ENCODE measurements at places on chromosomes 4 and X.

GRCh38 chr4:211033-211511 lies 86.8 kb downstream of the ZNF718 start:
- DNase-seq: no peak

DNA sequence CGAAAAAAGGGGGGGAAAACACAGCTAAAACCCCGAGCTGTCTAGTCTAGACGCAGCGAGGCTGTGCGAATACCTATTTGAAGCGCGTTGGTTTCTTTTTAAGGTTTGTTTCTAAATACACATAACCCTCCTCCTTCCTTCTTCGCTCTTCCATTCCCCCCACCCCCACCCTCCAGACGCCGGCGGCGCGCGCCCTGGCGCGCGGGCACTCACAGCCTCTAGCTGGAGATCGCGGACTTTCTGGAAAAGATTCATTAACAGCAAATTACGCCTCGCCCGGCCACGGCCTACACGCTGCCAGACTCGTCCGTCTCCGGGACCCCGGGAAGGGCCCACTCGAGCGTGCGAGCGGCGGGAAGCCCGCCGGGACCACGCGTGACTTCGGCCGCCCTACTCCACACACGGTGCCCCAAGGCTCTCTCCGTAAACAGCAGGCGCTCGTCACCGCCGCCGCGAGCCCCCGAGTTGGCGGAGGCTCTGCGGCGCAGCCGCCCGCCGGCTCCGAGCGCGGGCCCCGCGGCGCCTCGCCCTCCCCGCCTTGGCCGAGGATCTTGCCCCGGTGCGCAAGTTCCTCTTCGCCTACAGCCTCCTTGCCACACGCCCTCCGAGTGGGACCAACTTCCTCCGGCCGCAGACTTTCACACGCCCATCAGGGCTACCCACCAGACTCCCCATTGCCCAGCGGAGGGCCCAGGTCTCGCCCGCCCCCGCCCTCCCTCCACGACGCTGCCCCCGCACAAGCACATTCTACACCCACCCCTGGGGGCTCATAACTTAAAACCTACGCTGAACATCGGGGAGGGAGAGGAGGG lies 2.0 kb downstream of the BCOR start:
- no peak for DNase-seq

DNA sequence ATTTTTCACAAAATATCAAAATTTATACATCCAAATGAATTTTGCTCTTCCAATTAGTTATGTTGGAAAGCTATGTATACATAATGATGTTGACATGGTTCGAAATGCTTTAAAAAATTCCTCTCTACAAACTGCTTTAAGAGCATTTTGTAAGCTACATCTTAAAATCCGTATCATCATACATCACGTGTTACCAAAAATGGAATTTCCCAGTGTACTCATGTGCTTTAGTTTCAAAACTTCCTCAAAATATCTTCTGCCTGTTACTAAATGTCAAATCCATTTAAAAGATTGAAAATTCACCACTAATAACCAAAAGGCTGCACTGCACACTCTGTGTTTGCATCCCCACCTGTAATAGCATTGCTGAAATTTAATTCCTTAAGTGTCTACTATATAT lies 87.9 kb downstream of the WDFY3 start:
- DNase-seq: peak; percentile 21

DNA sequence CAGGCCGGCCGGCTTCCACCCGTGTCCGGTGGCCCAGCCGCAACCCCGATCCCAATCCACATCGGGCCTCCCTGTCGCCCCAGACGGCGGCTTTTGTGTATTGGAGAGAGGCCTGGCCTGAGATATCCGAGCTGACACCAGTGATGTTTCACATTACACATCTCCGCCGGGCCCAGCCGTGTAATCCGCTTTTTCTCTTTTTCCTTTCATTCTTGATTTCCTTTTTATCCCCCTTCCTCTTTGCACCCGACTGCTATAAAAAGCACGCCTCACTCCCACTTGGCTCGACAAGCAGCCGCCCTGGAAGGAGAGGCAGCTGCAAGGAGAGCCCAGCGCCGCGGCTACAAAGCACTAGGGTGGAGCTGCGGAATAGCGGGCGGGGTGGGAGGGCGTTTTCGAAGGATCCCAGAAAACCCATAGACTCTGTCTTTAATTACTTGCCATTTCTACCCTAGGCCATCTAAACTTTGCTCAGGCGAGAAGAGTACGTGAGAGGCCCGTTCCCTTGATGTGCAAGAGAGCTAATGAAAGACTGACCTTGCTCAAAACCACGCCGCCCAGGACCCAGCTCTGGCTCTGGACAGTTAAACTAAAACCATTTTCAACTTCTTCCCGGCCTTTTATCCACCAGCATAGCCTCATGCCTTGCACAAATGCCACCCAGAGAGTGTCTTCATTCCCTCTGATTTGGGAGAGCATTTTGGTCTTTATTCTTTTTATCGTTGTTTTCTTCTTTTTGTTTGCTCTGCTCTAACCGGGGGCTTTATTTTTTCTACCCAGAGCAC lies 3.2 kb downstream of the PITX2 start:
- DNase-seq: no peak

GRCh38 chrX:111743316-111743715 lies 62.3 kb downstream of the ALG13 start:
- no peak for DNase-seq

GRCh38 chr4:169906104-169906503 lies 120.1 kb downstream of the MFAP3L start:
- no peak for DNase-seq

Measured in fibroblast of skin of right biceps (primary cell).